ENCODE measurements at places on chromosomes 2 and 18.

GRCh38 chr2:175251425-175252041 is 70.0 kb upstream of the ATP5MC3 start:
- DNase-seq: no peak

GRCh38 chr2:168145426-168146310 is 101.7 kb downstream of the STK39 start:
- DNase-seq: no peak

GRCh38 chr18:49201464-49201863 is 250.7 kb upstream of the SMAD7 start:
- no peak for DNase-seq

DNA sequence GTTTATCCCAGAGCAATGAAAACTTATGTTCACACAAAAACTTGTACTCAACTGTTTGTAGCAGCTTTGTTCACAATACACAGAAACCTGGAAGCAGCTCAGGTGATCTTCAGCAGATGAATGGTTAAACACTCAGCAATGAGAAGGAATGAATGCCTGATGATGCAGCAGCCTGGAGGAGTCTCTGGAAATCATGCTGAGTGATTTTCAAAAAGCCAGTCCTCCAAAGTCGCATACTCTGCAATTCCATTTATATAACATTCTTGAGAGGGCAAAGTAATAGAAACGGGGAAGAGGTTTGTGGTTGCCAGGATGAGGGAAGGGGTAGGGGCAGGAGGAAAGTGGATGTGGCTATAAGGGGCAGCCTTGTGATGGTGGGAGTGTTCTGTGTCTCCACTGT is 108.1 kb downstream of the CTIF start:
- no peak for DNase-seq

- no peak for DNase-seq
Measured at GRCh38 chr2:126568734-126569133, 87.2 kb upstream of the GYPC start.

DNA sequence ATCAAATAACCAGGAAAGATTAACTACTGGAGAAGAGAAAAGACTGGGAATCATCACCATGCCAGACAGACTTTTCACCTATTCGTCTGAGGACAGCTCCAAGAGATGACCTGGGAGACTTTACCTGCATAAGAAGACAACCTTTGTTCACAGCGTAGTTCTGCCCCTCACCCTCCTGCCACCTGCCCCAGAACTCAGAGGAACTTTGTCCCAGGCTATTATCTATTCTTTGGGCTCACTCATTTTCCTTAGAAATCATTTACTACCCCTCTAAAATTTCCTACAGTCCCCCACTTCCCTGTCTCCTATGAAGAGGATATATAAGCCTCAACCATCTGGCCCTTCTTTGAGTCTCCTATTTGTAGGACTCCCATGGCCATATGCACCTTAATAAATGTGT is 19.3 kb upstream of the COPS8 start:
- no peak for DNase-seq

DNA sequence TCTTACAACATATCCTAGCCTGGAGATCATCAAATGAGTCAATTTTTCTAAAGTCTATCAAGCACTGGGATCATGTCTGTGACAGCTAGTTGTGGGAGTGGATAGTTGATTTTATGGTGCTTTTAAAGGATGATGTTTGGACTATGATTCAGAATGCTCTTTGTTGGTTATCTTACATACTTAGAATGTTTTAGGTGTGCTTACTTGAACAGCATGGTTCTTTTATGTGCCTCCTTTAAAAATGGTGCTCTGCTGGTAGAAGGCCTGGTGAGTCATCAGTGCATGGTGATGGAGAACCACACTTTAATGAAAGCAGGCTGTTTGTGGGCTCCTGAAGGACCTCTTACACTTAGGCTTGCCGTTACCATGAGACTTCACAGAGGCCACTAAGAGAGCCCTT is 682.7 kb upstream of the FANCL start:
- DNase-seq: no peak

- no peak for DNase-seq
Measured at GRCh38 chr18:26506012-26506411, 42.3 kb downstream of the KCTD1 start.

DNA sequence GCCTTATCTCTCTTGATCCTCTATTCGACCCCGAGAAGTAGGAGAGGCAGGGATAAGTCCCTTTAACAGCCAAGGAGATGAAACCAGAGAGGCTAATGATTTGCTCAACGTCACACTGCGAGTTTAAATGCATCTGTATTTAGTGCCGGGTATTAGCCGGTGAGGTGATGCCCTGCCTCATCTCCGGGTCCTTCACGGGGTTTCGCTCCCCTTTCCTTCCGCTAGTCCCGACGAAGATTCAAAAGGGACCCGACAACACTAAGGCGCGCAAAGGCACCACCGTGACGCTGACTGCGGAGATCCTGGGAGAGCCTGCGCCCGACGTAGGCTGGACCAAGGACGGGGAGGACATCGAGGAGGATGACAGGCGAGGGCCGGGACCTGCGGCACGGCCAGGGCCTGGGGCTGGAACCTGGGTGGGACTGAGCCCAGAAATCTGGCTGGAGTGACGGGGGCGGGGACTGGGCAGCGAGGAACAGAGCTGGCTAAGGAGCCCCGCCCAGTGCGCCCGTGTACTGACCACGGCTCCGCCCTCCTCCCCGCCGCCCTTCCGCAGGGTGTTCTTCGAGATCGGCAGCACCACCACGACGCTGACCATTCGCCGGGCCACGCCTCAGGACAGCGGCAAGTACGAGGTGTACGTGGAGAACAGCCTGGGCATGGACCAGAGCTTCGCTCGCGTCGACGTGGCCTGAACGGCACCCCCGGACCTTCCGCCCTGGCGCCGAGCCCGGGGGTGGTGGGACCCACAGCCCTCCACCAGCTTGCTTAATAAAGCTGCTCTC is 1.0 kb upstream of the GMPPA start:
- DNase-seq: no peak

DNA sequence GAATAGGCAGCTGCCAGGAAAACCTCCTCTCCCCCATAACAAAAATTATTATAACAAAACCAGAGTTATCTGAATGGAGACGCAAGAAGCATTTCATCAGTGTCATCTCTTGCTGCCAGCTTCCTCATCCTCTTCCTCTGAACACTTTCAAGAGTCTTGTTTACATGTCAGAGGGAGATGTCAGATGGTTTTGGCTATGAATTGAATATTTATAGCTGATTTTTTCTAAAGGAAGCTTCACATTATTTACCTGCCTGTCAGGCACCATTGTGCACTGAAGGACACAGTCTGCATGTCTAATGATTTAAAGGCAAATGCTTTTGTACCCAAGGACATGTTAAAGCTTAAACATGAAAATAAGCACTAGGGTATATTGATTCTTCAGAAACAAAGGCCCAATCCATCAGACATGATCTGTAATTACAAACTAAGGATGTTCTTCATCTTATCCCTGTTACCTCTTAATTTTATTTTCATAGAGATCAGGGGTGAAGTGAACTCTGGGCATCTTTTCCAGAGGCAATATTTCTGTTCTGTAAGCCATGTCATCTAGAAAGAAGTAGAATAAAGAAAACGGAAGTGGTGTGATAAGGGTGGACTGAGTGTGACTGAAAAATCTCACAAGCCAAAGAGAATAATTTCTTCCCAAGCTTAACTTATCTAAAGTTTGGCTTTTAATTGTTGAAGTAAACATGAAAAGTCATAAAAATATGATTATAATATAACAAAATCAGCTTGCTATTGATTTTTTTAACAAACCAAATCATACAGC is 168.7 kb downstream of the ANKRD44 start:
- DNase-seq: no peak

- DNase-seq: no peak
Measured at GRCh38 chr18:23257137-23257536, 121.9 kb downstream of the CABLES1 start.

Data from activated CD8-positive, alpha-beta memory T cell treated with anti-CD3 and anti-CD28 coated beads for 4 hours (primary cell).